ENCODE measurements at places on chromosomes 7 and 10.

GRCh38 chr10:21014141-21014540 lies 117.0 kb upstream of the NEBL start:
- no peak for DNase-seq

DNA sequence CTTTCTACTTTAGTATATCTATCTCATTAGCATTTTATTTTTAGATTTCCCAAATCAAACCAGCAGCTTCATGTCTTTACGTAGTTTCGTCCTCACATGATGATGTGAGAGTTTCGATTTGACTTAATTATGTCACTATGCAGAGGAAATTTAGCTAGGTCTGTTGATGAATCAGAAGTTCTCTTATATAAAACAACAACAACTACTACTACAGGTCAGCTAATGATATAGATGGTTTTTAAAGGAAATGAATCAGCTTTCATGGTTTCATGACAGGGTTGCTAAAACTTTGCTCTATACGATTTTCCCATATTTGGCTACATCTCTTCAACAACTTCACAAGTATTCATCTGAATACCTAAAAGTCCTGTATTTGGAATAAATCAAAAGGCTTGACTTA lies 28.6 kb downstream of the JAZF1 start:
- peak; percentile 66 for DNase-seq

- DNase-seq: no peak
These were observed 85.2 kb downstream of the CHCHD3 start for GRCh38 chr7:132996581-132997242.

GRCh38 chr10:1488970-1489548 lies 248.3 kb downstream of the ADARB2 start:
- DNase-seq: no peak

DNA sequence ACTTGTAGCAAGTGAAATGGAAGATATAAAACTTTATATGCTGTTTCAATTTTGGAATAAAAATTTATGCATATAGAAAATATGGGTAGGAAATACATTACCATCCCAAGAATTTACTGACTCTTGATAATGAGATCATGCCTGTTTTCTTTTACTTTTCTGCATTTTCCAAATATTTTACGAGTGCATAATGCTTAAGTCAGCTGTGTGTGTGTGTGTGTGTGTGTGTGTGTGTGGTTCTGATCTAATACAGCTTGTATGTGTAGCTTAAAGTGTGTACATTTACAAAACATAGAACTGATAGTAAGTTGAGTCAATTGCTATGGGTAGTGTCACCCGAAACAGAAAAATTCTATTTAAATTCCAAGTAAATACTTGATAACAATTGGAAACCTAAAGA lies 315.9 kb upstream of the LRRN3 start:
- peak; percentile 29 for DNase-seq

DNA sequence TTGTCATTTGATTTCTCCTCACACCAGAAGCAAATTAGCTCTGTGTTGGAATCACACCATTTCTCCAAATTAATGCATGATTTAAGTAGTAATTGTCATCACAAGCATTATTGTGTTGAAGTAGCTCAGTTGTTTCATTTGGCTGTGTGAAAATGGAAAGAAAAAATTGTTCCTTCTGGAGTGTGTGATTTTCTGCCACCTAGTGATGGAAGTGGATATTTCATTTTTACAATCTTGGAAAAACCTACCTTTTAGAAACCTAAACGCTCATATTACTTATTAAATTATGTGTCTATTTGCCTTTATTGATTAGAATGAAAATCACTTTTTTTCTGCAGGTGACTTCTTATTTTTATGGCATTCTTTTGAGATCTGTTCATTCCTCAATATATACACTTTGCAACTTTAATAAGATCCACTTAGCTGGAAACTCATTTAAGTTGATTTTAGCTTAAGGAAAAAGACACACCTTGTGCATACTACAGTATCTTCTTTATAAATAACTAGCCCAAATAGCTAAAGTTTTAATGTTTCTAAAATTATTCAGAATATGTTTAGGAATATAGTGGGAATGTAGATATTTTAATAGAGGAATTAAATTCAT lies 50.0 kb downstream of the SRI start:
- peak; percentile 23 for DNase-seq

GRCh38 chr10:102004376-102004775 lies 51.6 kb downstream of the ARMH3 start:
- DNase-seq: no peak

GRCh38 chr10:34854147-34854601 lies 39.1 kb upstream of the PARD3 start:
- DNase-seq: peak; percentile 87

GRCh38 chr10:121459622-121460453 lies 138.4 kb downstream of the FGFR2 start:
- DNase-seq: peak; percentile 71

DNA sequence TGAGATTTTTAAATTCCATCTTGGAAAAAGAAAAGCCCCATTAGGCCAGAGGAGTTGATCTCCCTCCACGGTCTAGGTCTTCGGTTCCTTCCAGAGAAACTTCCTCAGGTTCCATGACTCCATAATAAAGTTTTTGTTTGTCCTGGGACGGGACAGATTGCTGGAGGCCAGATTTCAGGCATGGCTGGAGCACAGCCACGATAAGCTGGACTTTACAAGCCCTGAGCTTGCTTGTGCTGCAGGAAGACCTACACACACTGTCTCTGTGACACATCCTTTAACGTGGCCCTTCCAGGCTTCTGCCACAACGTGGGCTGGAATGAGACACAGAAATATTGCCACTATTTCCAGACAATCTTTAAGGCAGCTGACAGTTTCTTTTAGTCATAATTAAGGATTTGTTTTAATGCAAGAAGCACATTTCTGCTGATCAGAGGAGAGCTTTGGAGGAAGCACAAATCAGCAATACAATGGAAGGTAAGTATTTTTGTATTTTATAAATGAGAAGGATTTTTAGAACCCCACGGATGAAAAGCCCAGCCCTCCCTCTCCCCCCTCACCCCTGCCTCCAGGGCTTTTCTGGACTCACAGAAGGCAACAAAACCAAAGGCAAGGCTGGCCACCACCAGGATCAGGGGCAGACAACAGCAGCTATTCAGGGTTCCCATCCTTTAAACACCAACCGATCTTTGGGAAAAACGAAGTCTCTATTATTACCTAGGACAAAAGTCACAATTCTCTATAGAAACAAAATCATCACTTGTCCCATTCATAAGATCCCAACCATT lies 6.5 kb downstream of the CTBP2 start:
- peak; percentile 42 for DNase-seq

DNA sequence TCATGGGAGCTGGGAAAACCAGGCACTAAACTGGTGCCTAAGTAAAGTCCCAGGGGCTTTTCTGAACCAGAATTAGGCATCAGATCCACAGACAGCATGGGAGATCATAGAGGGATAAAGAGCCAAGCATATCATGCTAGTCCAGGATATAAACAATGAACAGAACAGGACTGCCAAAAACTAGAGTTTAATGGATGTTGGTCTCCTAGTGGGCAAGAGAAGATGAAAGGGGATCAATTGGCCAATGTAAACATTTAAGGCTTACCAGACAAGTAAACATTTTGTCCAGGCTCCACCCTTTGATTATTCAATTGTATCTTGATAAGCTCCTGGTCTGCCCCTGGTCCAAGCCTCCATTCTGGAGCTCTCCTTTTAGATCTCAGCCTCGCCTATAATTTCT lies 18.9 kb downstream of the MACC1 start:
- DNase-seq: no peak

DNA sequence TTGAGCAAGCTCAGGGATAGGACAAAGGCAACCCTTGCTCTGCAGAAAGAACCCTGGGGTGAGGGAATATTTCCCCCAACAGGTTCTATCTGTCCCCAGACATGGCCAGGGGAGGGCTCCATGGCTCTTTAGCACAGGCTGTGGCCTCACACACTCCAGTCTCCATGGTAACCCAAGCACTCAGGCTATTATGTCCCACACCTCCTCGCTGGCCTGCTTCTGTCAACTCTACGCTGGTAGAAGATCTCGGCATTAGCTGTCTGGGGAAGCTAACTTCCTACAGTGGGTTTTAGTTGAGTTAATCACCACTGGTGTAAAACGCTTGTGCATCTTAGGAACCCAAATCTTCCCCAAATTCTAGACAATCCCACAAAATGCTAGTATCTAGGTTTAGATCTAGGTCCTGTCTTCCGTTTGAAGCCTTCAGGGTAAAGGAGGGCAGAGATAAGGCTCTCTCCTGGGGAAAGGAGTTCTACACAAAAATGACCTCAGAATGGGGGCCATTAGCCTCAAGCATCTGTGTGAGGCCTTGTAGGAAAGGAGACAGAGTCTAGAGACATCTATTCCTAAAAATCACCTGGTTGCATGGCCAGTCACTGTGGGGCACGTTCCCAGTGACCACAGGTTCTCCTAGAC lies 36.7 kb upstream of the SLIT1 start:
- DNase-seq: no peak

DNA sequence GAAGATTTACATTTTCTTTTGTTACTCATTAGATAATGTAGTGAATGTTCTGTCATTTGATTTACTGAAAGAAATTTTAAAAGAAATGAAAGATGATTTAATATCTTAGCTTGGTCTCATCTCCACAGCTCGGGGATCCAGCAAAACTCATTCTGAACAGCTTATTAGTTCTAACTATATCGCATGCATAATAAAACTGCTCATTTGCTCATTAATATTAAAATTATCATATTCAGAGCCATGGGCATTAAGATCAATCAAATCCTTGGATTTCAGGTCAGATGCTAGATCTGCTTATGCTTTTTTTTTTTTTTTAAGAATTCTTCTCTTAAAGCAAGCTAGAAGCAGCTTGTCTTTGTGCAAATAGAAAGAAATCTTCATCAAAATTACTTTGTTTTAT lies 246.1 kb downstream of the FOXP2 start:
- DNase-seq: no peak
